Ureter (tissue), 1 donor: ENCODE measurements at places on chromosomes 7 and 10. TPM values are rescaled to one million over a fixed set of nuclear protein-coding genes. Genes with fewer than 3 reads are reported as not detected.

- DNase-seq: no peak
Observed at GRCh38 chr7:92423710-92424131, 23.6 kb upstream of the GATAD1 start.

- DNase-seq: no peak
Observed at GRCh38 chr10:116899626-116900025, 50.3 kb downstream of the ENO4 start.

GRCh38 chr7:45197461-45197860 lies 39.9 kb downstream of the RAMP3 start:
- DNase-seq: no peak

PILRA gene
- 21.6 TPM for total RNA-seq

AGR3 gene
- 8.7 TPM for total RNA-seq

MMD2 gene
- not detected for total RNA-seq

HABP2 gene
- 0.23 TPM for total RNA-seq
